ENCODE measurements at places on chromosomes 2 and 18.

GRCh38 chr2:176647325-176648165, 378.3 kb downstream of the MTX2 start:
- no peak for DNase-seq

GRCh38 chr2:229163893-229164292, 107.2 kb downstream of the PID1 start:
- DNase-seq = no peak

GRCh38 chr18:3329471-3329870, 67.5 kb downstream of the MYL12B start:
- DNase-seq = no peak

GRCh38 chr2:11698009-11698922, 28.3 kb upstream of the NTSR2 start:
- DNase-seq = no peak

DNA sequence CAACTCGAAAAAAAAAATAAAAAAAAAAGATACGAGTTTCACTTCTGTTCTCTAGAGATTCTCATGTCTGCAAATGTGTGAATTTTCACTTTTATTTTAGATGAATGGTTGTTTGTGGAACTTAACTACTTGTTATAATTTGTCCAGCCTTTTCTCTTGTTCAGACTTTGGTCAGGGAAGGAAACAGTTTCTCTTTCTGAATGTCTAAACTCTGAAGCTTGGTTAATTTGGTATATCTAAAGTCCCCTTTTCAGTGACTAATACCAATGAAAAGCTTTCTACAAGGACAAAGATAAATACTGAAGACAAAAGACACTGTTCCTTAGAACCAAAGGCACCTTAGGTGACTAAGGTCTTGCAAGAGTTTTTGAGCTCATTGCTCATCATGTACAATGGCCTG, 144.4 kb upstream of the PIEZO2 start:
- DNase-seq = no peak

GRCh38 chr18:22314001-22314400, 103.7 kb downstream of the CTAGE1 start:
- no peak for DNase-seq

GRCh38 chr18:9617006-9617542, 2.7 kb upstream of the PPP4R1 start:
- DNase-seq = no peak

DNA sequence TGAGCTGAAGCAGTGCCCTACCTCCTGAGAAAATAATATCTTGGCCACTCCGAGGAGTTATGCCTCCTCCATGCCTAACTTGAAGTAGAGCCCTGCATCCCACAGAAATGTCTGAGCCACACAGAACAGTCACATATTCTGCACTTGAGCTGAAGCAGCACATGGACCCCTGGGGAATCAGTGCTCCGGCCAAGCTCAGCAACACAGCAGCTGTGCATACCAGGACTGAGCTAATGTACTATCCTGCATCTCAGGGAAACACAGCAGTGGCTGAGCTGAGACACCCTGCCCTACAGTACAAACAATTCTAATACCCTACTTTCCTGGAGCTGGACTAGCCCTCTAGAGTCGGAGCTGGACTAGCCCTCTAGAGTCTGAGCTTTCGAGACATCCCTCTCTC, 166.9 kb downstream of the ZNF516 start:
- no peak for DNase-seq

- DNase-seq = no peak
These were observed 48.4 kb upstream of the ZNF397 start for GRCh38 chr18:35192415-35192814.

DNA sequence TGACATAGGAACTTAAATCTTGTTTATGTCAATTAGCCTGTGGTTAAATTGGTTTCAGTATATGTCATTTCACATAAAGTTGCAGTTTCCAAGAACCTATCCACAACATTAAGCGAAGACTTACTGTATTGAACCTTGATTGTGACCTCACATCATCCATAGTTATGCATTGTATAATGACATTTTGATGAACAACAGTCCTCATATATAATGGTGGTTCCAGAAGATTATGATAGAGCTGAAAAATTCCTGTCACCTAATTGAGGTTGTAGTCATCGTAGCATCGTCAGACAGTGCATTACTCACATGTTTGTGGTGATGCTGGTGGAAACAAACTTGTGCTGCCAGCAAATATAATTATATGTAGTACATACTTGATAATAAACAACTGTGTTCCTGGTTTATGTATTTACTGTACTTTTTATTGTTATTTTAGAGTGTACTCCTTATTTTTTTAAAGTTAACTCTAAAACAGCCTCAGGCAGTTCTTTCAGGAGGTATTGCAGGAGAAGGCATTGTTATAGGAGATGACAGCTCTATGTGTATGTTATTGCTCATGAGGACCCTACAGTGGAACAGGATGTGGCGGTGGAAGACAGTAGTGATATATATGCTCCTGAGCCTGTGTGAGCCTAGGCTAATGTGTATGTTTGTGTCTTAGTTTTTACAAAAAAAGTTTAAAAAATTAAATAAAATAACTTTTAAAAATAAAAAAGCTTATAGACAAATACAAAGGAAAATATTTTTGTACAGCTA, 56.6 kb downstream of the UBE2E3 start:
- no peak for DNase-seq

GRCh38 chr2:85015653-85016360, 44.8 kb downstream of the KCMF1 start:
- DNase-seq = no peak
